CD8-positive, alpha-beta memory T cell (primary cell): ENCODE measurements at places on chromosomes 1 and 21. TPM values are rescaled to one million over a fixed set of nuclear protein-coding genes. Genes with fewer than 3 reads are reported as not detected.

DNA sequence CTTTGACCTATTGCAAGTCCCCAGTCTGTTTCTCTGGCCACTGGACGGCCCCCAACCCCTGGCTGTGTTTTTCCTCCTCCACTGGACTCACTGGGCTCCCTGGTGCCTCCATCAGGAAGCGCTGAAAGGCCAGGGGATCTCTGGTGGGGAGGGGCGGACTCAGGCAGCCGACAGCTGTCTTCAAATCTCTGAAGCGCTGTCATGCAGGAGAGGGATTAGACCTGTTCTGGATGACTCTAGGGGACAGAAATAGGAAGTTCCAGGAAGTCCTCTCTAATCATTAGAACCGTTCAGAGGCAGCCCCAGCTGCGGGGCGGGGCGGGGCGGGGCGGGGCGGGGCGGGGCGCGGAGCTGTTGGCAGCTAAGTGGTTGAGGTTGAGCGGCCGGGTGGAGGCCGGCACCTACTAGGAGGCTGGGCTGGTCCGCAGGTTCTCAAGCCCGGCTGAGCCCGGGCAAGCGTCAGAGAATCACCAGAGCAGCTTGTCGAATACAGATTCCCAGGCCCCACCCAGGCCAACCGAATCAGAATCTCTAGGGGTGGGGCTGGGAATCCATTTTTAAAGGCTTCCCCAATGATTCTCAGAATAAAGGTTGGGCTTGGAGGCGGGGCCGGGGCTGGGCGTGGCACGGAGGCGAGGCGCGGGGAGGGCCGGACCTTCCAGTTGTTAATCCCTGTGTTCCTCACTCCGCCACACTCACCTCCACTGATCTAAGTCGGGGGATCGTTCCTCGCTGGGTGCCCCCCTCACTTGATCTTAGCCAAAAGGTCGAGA is 11.4 kb upstream of the PHLDA3 start:
- peak overlapping the region; percentile 49 for H3K4me3 ChIP-seq
- DNase-seq: peak; percentile 21
- no peaks in the 10 kb centered on the region for H3K36me3 ChIP-seq
- H3K27ac ChIP-seq: peak overlapping the region; percentile 24

DNA sequence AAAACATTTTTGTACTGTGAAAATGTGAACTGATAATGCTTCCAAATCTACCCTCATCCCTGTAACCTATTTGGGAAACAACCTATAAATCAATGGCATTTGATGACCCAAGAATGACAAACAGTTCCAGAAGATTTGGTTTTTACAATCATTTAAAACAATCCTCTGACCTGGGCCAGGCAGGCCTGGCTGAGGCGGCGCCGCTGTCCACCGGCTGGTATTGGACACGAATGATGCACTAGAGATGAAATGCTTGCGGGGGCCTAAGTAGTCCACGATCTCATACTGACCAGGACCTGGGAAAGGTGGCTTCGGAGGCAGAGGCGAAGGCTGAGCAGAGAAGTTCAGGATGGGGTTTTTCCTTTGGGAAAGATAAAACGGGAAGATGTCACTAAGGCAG is 41.5 kb downstream of the GRHL3 start:
- H3K4me3 ChIP-seq: no peak overlapping the region
- no peak for DNase-seq
- H3K36me3 ChIP-seq: no peaks in the 10 kb centered on the region
- H3K4me1 ChIP-seq: no peaks in the 10 kb centered on the region
- no peak overlapping the region for H3K27ac ChIP-seq
- H3K27me3 ChIP-seq: no peaks in the 10 kb centered on the region

DNA sequence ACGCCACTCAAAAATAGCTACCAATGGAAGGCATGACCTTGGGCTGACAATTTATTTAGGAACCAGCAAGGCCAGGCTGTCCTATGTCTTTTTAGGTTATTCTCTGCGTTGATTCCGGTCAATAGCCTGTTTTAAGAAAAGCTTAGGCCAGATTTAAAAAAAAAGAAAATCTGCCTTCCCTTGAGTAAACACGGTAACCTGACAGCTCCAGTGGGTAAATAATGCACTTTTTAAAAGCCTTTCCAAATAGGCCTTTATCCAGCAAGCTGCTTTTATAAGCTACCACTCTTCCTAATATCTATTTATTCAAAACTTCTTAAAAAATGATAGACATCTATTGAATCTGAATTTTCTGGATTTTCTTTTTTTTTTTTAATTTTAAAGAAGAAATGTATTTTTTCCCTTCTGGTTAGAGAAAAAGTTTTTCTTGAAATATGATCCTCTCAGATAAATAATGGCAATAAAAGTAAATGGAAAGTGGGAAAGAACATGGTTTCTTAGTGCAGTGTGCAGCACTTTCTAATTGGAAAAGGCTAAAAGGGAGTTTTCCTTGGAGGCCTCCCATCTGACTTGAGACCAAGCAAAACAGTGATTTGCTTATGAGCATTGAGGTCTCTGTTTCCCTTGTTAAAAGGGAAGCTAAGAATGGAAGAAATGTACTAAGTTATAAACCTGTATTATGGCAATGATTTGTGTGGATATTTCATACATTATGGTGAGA is 281.0 kb upstream of the RUNX1 start:
- H3K27me3 ChIP-seq: no peaks in the 10 kb centered on the region
- DNase-seq: no peak
- H3K27ac ChIP-seq: no peak overlapping the region
- H3K4me1 ChIP-seq: no peaks in the 10 kb centered on the region
- H3K4me3 ChIP-seq: no peak overlapping the region
- no peaks in the 10 kb centered on the region for H3K36me3 ChIP-seq

UHMK1 gene
- 67.7 TPM for total RNA-seq

RBP7 gene
- total RNA-seq: not detected

- peaks cover 25% of the 10 kb centered on the region for H3K4me1 ChIP-seq
- no peaks in the 10 kb centered on the region for H3K27me3 ChIP-seq
- peak overlapping the region; percentile 58 for H3K27ac ChIP-seq
- DNase-seq: peak; percentile 25
- H3K4me3 ChIP-seq: peak overlapping the region; percentile 66
- no peaks in the 10 kb centered on the region for H3K36me3 ChIP-seq
Observed at GRCh38 chr1:160030657-160031364, 979 bp downstream of the PIGM start.

DNA sequence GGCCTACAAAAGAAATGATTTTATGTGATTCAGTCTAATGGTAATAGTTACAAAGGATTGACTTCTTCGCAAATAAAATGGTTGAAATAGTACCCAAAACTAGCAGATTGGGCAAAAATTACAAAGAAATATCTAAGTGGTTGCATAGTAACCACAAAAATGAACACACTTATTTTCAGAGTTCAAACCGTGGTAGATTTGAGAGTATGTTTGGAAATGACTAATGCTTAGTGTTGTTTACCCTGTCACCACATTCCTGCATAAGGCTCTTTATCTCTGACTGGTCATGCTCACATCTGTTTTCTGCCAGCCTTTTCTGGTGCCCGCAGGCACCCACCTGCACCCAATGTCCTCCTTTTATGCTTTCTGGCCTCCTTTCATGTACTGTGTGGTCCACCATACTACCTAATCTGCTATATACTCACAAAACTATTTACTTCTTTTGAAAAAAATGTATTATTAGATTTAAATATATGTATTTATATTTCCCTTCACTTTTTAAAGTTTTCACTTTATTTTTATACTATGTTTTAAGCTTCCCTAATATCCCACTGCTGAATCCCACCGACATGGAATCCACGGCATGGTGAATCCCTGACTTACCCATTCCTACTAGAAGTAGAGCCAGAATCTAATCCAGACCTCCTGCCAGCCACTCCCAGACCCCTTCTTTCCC is 30.3 kb downstream of the PTPRC start:
- H3K36me3 ChIP-seq: peaks cover 3% of the 10 kb centered on the region
- peak overlapping the region; percentile 22 for H3K27ac ChIP-seq
- H3K4me1 ChIP-seq: peaks cover 96% of the 10 kb centered on the region
- H3K4me3 ChIP-seq: no peak overlapping the region
- DNase-seq: peak; percentile 48

SEC16B gene
- not detected for total RNA-seq
